Iris pigment epithelial cell (primary cell): ENCODE measurements at places on chromosomes 1 and 21.

GRCh38 chr21:41059871-41060270 is 108.1 kb upstream of the BACE2 start:
- DNase-seq: no peak

- DNase-seq: peak; percentile 69
Observed at GRCh38 chr1:180652792-180653191, 21.0 kb downstream of the XPR1 start.

DNA sequence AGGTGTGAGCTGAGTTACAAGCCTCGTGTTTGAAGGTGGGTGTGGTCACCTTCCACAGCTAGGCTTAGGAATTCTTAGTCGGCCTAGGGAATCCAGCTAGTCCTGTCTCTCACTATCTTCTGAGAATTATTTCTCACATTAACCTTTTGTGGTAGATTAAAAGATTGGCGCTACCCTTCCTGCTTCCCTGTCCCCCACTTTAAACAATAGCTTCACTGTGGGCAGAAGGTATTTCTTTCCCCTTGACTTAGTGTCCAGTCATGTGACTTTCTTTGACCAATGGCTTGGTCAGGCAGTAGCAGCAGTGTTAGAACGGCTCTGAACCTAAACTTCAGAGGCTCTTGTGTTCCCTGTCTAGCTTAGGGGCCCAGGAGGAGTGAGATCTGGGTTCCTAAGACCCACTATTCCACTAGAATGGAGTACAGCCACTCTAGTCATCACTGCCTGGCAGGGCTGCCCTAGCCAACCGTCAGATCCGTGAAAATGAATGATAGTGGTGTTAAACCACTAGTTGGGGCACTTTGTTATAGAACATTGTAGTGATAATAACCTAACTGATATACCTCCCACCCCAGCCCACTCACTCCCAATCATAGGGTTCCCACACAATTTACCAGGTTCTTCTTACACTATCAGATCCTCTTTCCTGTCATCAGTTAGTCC is 13.9 kb upstream of the C1orf141 start:
- DNase-seq: peak; percentile 11

GRCh38 chr1:78375996-78376395 is 114.8 kb upstream of the PTGFR start:
- peak; percentile 47 for DNase-seq

GRCh38 chr21:35578347-35578782 is 482.0 kb downstream of the SETD4 start:
- peak; percentile 83 for DNase-seq

DNA sequence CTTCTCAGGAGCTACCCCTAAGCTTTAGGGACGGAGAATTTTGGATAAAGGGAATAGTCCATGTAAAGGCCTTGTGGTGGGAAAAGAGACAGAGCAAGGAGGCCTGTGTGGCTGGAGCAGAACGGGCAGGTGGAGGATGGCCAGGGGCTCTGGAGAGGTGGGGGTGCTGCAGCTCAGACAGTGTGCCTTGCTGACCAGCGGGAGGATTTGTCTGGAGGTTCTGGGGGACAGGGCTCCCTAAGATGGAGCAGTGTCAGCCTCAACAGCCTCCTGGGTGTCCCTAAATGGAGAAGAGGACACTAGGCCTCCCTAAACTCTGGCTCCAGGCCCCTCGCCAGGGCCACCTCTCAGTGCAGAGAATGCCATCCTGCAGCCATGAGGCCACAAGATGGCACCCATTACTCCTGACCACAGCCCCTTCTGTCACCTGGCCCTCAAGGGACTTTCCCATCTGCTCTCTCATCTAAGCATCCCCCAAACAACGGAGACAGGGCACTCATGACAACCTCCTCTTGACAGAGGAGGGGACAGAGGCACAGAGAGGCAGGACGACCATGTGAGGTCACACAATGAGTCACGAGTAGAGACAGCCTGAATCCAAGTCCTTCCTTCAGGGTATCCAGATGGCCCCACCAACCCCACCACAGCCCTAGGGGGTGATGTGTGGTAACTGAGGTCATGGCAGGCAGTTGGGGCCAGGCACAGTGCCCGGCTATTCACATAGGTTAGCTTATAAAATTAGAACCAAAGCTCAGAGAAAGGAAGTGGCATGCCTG is 94.7 kb downstream of the DMRTB1 start:
- no peak for DNase-seq

GRCh38 chr1:2197707-2198165 is 3.2 kb upstream of the FAAP20 start:
- no peak for DNase-seq

DNA sequence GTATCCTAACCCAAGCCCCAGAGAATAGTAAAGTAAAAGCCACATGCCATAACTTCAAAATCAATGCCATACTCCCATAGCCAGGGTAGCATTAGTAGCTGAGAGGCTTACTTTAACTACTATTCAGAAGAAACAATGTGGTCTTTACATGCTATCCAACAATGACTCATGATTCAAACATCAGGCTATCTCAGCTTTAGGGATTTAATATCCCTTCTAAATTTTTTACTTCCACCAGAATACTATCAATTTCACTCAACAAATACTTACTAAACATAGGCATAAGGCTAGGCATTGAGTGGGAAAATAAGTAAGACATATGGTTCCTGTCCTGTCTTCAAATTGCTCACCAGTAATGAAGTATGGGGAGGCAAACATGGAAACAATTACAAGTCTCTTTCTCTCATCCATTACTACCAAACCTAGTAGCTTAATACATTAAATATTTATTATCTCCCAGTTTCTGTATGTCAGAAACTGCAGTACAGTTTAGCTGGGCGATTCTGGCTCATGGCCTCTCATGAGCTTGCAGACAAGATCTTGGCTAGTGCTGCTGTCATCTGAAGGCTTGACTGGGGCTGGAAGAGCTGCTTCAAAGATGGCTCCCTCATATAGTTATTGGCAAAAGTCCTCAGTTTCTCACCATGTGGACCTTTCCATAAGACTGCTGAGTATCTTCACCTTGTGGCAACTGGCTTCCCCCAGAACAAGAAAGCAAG is 30.7 kb downstream of the EVI5 start:
- peak; percentile 76 for DNase-seq

DNA sequence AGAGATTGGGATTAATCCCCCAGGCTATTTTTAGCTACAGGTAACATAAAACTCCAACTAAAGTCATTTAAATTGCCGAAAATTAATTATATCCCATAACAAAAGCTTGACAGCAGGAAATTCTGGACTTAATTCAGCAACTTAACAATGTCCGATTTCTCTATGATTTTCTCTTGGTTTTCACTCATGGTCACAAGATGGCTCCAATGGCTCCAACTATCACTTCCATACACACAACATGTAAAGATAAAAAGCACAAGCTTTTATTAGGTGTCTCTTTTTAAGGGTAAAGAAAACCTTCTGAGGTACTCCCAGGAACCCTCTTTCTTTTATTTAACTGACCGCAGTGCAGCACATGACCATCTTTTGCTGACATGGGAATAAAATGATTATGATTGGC is 363.5 kb upstream of the PTBP2 start:
- no peak for DNase-seq

- no peak for DNase-seq
Observed at GRCh38 chr1:246925997-246926626, 5.6 kb downstream of the AHCTF1 start.
